Stimulated activated CD4-positive, alpha-beta T cell treated with anti-CD3 and anti-CD28 coated beads, Interleukin-2, amount 100 ng/mL, for 48 hours (primary cell): ENCODE measurements at places on chromosomes 11 and 22.

DNA sequence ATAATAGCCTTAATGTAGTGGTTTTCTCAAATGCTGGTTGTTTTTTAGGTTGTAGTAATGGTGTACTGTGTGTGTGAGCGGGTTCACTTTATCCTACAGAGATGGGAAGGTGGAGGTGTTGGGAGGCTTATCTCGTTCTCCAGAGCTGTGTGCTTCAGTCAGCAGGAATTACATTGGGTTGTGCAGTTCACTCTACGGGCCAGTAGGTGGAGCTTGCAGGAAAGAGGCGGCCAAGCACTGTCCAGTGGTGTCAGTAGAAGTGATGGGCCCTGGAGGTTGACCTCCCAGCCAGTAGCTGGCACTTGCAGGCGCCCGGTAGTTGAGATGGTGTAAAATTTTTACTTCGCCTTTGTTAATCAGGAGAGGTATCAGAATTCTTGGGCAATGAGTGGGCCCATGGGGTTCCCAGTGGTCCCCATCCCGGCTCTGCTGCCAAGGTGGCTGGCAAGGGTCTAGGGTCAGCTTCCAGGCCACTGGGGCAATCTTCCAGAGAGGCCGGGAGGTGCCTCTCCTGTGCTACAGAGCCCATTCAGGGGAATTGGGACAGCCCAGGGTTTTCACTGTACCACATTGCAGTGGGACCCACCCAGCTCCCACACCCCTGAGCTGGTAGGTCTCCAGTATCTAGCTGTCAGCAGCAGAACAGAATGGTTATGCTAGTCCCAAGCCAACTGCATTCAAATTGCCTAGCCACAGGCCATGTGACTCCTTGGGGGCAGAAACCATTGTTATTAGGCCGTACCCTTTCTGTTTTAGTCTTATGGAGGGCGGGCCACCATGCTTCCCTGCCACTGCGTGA lies 43.9 kb downstream of the BIRC2 start:
- DNase-seq = peak; percentile 48

- no peak for DNase-seq
Measured at GRCh38 chr11:102780491-102780918, at the start of gene MMP10. MMP10 (minus strand) TSS chr11:102780628; CDS start chr11:102780591, 37 bp downstream.

DNA sequence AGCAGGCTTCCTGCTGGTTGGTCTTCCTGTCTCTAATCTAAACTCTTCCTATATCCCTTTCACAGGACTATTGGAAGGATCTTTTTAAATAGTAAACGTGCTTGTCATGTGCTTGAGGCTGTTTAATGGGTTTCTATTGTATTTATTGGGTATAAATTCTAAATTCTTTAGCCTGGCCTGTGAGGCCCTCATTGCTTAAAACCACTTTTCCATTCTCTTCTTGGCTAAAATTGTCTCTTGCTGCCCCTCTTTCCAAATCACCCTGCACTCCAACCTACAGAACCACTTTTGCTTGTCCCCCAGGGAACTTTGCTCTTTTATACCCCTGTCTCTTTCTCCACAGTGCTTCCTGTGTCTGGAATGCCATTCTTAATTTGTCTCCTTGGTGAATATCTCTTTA lies 46.4 kb upstream of the MUC15 start:
- no peak for DNase-seq

GRCh38 chr22:19109198-19110063 lies 12.8 kb downstream of the DGCR2 start:
- peak; percentile 19 for DNase-seq

DNA sequence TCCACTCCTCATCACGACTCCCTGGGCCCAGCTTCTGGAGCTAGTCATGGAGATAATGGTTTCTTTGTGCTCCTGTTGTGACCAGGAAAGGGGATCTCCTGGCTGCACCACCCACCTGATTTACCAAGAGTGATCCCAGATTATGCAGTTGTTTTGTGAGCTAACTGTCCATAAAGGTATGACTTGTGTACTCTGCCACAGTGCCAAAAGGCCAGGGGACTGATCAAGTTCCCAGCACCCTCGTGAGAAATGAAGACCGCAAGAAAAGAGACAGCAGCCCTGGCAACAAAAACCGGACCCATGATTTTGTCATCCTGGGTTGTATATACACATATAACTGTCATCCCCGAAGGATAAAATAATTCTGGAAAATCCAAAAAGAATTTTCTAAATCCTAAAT lies 26.6 kb downstream of the TUB start:
- DNase-seq = no peak

DNA sequence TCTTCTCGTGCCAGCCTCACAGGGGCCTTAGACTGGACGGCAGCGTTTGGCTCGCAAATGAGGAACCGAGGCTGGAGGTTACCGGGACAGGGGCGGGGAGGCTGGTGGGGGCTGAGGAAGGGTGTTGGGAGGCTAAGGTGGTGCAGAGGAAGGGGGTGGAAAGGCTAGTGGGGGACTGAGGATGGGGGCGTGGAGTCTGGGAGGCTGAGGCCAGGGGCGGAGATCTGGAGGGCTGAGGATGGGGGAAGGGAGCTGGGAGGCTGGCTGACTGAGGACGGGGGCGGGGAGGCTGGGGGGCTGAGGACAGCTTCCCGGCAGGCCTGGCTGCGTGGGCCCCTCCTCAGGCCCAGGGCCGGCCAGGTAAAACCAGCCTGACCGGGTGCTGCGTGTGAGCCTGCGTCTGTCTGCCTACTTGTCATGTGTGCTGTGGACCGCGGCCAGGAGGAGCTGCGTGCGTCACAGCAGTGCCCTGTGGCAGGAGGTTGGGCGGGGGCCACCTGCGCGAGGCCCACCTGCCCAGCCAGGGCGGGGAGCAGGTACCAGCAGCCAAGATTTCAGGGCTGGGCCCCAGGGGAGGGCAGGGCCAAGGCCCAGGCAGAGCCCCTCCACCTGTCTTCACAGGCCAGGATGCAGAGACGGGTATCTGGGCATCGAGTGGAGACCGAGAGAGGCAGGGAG lies 9.4 kb upstream of the PIM3 start:
- DNase-seq = no peak

- DNase-seq = no peak
Measured at GRCh38 chr22:16563555-16564520, 28.8 kb downstream of the CCT8L2 start.

- no peak for DNase-seq
Measured at GRCh38 chr11:42727879-42728278, 583.9 kb upstream of the API5 start.

GRCh38 chr11:104366321-104366734 lies 202.4 kb upstream of the PDGFD start:
- no peak for DNase-seq

DNA sequence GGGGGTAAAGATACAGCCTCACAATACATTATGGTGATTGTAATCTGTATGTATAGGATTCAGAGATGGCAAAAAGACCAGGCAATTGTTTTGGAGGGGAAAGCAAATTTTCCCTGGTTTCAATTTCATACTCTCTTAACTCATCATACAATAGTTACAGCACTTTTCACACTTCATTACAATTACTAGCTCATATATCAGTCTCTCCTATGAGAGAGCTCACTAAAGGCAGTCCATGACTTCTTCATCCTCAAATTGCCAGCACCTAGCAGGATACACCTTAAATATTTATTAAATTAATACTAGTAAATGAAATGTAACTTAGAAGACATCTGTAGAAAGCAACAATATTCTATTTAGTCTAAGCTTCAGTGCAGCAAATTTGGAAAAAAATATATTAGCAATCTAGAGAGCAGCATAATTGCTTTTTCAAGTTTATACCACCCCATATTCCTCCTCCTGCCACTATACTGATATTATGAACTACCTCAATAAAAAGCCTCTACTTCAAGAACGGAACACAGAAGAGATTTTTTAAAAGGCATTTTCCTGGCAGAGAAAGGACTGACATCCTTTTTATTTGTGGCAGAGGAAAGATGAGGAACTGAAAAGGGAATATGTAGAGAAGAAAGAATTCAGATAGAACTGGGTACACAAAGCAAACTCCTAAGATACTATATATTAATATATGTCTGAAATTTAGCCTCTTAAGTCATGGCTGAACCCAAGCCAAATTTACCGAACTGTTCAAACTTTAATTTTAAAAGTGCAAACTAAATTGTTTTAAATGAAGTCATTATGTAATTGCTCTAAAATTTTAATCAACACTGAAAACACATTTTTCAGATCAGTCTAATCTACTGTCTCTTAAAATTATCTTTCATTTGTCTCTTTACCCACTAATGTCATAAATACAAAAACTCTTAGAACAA lies 27.7 kb downstream of the PICALM start:
- DNase-seq = no peak

DNA sequence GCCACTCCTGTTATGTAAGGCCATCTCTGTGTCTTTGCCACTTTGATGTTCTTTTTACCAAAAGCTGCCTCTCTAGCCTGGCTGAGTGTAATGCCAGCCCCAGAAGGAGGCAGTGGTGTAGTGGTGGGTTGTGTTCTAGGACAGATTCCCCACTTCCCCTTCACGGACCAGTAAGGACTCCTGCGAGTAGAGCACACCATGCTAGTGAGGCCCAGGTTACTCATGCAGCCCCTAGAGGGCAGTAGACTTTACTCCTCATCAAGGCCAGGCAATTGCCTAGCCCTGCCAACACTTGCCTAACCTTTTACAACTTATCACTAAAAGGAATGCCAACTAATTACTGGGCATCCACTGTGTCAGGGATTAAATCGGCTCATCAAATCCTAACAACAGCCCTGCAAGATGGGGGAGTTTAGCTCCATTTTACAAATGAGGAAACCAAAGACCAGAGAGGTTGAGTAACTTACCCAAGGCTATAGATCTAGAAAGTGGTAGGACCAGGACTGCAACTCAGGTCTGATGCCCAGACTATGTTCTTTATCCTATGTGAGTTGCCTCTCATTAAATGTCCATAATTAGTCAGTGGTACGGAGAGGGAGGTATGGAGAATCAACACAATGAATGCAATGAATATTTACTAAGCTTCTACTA lies 75.3 kb downstream of the APIP start:
- DNase-seq = no peak

- DNase-seq = no peak
Measured at GRCh38 chr22:42331014-42331413, 60.6 kb upstream of the TCF20 start.

DNA sequence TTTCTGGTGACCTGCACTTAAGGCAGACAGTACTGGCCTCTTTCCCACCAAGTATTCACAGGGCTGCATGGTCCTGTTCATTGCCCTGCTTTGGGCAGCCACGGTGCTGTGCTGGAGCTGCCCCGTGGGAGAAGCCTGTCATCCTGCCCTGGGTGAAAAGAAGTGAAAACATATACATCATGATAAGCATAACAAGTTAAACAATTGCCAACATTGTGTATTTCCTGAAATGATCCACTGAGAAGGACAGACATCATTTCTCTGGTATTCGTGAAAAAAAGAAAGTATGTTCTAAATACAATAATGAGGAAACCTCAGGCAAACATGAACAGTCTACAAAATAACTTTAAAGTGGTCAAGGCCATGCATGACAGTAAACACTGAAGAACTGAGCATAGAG lies 393.1 kb downstream of the TMEM135 start:
- DNase-seq = no peak

DNA sequence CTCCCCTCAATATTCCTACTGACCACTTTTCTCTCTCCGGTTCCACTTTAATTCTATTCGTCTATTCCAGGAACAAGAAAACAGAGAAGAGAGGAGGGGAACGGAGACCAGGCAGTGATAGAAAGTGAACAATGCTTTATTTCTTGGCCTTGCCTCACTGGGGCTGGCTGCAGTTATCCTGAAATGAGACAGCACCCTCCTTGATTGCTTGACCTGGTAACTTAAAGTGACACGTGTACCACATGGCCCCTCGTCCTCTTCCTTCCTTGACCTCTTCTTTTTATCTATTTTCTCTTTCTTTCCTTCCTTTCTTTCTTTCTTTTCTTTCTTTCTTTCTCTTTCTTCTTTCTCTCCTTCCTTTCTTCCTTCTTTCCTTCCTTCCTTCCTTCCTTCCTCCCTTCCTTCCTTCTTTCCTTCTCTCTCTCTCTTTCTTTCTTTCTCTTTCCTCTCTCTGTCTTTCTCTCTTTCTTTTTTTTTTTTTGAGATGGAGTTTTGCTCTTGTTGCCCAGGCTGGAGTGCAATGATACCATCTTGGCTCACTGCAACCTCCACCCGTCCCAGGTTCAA lies 52.8 kb upstream of the CLMP start:
- no peak for DNase-seq
